Activated T-helper 1 cell treated with anti-CD3 and anti-CD28 coated beads, Interleukin-2, amount 50 U/mL, for 16 hours (primary cell): ENCODE measurements at places on chromosomes 7 and 10.

- DNase-seq = no peak
Measured at GRCh38 chr10:31399171-31399570, 80.2 kb downstream of the ZEB1 start.

GRCh38 chr10:22252801-22253579, 35.2 kb upstream of the EBLN1 start:
- peak; percentile 32 for DNase-seq

GRCh38 chr10:110724116-110724921, 80.2 kb downstream of the RBM20 start:
- no peak for DNase-seq

DNA sequence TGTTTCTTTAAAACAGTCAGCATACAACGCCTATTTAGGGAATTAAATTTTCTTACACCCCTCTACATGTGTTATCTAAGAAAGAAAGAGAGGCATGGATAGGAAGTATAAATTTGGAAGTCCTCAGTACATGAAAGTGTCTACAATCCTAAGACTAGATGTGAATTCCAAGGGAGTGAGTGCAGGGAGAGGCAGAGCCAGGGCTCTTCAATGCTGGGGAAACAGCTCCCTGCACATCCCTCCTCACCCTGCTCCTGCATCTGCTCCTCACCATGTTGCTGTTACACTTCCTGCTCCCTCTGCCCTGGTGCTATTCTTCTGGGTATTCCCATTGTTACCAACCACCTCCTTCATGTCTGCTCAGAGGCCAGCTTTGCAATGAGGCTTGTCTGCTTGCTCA, 229.1 kb upstream of the AKR1E2 start:
- no peak for DNase-seq

DNA sequence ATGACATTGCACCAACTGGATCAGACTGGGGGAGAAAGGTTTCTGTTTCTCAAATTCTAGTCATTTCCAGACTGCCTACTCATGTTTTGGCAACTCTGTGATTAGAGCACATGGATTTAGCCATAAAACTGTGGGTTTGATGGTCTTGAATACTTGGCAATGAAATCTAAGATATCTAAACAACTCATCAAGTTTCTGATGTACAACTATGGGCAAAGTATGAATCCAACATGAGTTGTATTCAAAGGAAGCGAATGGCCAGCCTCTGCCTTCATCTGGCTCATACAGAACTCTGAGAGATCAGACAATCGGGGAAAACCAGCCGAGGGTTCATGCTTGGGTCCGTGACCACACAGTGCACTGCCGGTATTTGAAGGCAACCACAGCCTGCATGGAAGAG, 144.3 kb downstream of the ADAM12 start:
- no peak for DNase-seq

DNA sequence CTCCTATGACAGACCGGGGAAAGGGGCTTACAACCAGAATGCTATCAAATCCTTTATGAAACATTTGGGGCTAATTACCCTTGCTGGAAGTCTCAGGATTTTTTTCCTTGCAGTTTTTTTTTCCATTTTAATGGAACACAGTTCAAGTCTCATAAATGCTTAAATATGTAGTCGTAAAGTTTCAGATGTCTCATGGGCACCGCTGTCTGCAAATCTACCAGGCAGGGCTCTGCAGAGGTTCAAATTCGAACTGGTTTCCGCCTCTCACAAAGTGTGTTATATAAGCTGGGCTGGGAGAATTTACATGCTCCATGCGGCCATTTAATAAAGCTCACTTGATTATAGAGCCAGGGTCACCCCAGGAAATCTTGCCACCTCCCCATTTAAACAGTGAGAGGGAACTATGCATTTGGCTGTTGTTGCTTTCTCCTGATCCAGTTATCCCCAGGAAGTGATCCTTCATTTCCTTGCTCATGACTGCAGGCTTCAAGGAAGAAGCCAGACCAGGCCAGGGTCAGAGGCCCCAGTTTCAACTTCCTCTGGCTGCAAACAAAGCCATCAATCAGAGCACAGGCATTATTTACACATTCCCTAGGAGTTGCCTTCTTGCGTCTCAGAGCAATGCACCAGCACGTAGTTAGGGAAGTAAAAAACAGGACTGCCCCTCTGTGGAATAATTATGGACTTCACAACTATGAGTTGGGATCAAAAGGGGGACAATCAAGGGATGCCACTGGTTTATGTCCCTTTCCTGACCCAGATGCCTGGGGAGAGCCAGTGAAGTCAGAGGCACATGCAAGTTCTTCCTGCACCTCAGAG, 358.8 kb downstream of the PRPF18 start:
- no peak for DNase-seq

DNA sequence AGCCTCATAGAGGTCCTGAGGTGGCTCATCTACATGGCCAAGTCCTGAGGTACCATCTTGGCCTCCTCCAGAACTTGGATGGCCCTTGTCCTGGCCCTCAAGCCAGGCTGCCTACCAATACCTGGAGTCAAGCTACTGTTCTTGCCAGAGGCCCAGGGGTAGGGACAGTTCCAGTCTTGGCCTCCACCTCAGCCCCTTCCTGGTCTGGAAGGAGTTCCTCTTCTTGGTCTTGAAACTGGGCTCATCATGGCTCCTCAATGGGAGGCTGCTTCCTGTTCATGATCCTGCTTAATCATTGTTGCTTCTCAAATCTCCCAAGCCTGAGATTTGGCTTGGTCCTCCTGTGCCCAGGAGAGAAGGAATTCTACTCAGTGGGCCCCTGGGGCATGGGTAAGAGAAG, 3.9 kb downstream of the HPS6 start:
- no peak for DNase-seq

GRCh38 chr7:145265180-145265579, 429.3 kb upstream of the TPK1 start:
- DNase-seq = no peak

DNA sequence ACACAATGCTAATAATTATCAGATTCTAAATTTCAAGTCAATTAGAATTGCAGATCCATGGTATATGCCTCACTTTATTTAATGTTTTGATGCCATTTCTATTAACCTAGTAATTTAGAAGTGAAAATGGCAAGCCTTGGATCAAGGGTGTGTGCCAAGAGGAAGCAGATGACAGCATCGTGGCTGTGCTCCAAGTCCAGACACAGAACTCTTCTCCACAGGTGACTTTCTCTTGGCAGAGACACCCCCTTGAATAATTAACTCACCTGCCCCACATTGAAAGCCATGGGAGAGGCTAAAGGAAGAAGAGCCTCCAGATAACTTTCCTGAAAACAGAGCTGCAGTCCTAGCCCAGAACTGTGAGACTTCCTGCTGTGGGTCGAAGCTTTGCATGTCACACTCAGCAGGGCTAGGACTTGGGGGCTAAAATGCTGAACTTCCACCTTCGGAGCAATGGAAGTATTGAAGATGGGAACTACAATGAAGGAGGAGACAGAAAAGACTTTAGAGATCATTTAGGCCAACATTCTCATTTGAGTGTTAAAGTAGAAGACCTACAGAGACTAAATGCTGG, 996 bp upstream of the C10orf90 start:
- DNase-seq = no peak
